H9 (cell line): ENCODE measurements at places on chromosomes 5 and 9. TPM values are rescaled to one million over a fixed set of nuclear protein-coding genes. Genes with fewer than 3 reads are reported as not detected.

The EXD3 gene
- total RNA-seq = 13.5 and 15.3 TPM in 2 replicates

DNA sequence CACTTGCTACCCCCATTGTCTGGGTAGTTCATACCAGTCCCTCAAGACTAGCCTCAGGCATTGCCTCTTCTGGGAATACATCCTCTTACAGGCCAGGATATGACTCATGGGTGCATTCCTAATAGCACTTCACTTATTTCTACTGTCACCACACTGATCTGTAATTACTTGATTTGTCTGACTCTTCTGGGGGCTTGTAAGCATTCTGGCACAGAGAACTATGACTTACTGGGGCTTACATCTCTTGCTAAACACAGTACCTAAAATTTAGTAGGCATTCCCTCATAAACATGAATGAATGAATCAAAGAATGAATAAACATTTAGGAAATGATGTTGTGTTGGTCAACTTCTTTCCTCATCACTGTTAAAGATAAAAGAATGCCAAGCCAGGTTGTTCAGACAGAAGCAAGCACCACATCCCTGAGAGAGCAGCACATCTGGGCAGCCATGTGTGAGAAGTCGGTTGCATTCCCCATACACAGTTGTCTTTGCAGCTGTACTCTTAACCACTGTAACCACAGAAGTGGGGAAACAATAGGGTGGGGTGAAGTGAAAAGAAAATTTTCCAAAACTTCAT lies 27.6 kb downstream of the IL7R start:
- no peak overlapping the region for H3K27ac ChIP-seq
- H3K36me3 ChIP-seq = no peaks in the 10 kb centered on the region
- no peak overlapping the region for H3K4me3 ChIP-seq
- no peaks in the 10 kb centered on the region for H3K27me3 ChIP-seq
- no peaks in the 10 kb centered on the region for H3K4me1 ChIP-seq
- peak; percentile 30 for DNase-seq

- H3K4me1 ChIP-seq = no peaks in the 10 kb centered on the region
- no peak overlapping the region for H3K27ac ChIP-seq
- peaks cover 29% of the 10 kb centered on the region; the same call in 2 of the 3 replicates for H3K36me3 ChIP-seq
- no peak for DNase-seq
Observed at GRCh38 chr5:98865690-98866089, 63.1 kb downstream of the CHD1 start.

GRCh38 chr5:72185496-72186329 lies 78.4 kb downstream of the MAP1B start:
- H3K27me3 ChIP-seq = no peaks in the 10 kb centered on the region
- peaks cover 6% of the 10 kb centered on the region; the same call in 1 of the 2 replicates for H3K4me1 ChIP-seq
